ENCODE measurements at places on chromosomes 7 and 10.

DNA sequence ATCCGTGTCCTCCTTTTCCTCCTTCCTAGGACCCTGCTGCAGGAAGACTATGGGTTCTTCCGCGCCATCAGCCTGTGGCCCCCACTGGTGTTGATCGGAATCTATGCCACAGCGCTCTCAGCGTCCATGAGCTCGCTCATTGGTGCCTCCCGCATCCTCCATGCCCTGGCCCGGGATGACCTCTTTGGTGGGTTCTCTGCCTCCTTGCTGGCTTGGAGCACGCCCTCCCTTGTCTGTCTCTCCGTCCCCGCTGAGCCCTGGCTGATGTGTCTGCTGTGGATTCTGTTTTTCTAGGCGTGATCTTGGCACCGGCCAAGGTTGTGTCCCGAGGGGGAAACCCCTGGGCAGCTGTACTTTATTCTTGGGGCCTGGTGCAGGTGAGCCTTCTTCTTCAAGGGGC lies 7.3 kb upstream of the TRIP6 start:
- DNase-seq: no peak

- DNase-seq: no peak
Observed at GRCh38 chr10:2949948-2950354, 117.4 kb upstream of the PFKP start.

GRCh38 chr7:138952791-138953190 lies 28.4 kb downstream of the KIAA1549 start:
- no peak for DNase-seq

- no peak for DNase-seq
Observed at GRCh38 chr7:115153176-115153575, 231.3 kb downstream of the MDFIC start.

GRCh38 chr7:85286446-85286845 lies 99.6 kb upstream of the SEMA3D start:
- no peak for DNase-seq

- DNase-seq: no peak
Observed at GRCh38 chr7:36283711-36284130, 105.9 kb upstream of the ANLN start.

All from activated CD8-positive, alpha-beta memory T cell treated with anti-CD3 and anti-CD28 coated beads for 4 hours (primary cell).